CD4-positive, alpha-beta T cell treated with Interferon alpha-2 for 1 hour (primary cell): ENCODE measurements at places on chromosomes 5 and 9.

- no peak for DNase-seq
These were observed 343.1 kb downstream of the OSTF1 start for GRCh38 chr9:75431375-75431774.

- DNase-seq, result no peak
These were observed 19.6 kb upstream of the GABRB2 start for GRCh38 chr5:161566081-161566480.

GRCh38 chr9:129745200-129745599 lies 7.6 kb downstream of the PTGES start:
- no peak for DNase-seq

DNA sequence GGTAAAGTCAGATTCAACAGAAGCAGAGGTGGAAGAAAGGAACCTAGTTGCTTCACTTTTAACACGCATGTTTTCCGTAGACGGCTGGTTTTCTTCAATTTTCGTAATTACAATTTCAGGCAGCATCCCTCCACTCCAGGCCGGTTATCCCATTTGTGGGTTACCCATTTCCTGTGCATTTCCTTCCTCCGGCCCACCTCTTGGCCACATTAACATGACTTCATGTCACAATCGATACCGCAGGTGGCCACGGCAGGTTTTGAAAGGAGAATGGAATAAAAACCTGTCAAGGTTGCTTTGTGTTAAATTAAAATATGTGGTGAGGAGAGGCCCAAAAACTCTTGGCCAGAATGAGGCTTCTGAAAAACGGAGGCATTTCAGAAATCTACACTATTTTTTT lies 130.2 kb downstream of the PCSK5 start:
- no peak for DNase-seq

- DNase-seq, result no peak
These were observed 53.2 kb downstream of the ENC1 start for GRCh38 chr5:74587300-74587699.
